GM04503 (cell line): ENCODE measurements at places on chromosomes 1 and 21.

DNA sequence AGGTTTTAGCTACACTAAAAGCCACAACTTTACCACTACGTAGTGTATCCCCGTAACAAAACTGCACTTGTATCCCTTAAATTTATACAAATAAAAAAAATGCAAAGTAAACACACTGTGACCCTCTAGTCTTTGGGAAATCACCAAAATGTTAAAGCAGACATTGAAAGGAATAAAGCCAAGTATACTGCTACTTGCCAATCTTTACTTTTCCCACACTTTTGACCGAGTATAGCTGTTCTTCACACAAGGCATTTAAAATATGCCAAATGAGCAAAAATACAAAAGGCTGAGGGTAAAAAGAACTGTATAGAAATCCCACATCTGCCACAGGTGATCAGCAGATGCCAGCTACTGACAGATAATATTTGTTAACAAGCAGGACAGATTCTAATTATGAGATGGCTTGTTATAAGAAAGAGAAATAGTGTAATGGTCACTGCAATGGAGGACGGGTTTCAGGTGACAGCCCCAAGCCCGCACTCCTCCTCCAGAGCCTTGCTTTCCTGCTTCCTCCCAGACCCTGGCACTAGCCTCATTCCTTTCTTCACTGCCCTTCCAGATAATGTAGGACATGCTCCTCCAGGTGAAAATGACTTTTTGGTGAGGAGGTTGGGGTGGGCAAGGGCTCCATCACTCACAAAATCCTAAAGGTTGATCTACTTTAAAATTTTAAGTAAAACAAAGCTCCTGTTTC, 18.1 kb downstream of the KCNT2 start:
- no peak for DNase-seq

GRCh38 chr1:95232646-95233318, 1.2 kb upstream of the RWDD3 start:
- DNase-seq = no peak

DNA sequence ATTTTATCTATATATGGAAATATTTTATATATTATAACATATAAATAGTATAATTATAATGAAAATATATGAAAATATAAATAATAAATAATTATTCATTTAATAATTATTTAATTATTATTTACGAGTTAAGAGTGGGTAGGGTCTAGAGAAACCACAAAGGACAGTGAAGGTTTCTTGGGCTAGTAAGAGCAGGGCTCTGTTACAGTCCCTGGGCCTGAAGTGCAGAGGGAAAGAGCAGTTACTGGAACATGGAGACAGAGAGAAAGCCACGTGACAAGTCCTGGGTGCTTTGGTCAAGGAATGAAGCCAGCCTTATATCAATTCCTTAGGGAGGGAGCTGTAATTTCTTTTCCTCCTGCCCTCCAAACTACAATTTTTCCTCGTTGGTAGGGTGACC, 117.2 kb upstream of the OLIG2 start:
- no peak for DNase-seq

GRCh38 chr1:20476265-20477038, 9.6 kb downstream of the CAMK2N1 start:
- DNase-seq = no peak
